ENCODE measurements at places on chromosomes 3 and 15.

DNA sequence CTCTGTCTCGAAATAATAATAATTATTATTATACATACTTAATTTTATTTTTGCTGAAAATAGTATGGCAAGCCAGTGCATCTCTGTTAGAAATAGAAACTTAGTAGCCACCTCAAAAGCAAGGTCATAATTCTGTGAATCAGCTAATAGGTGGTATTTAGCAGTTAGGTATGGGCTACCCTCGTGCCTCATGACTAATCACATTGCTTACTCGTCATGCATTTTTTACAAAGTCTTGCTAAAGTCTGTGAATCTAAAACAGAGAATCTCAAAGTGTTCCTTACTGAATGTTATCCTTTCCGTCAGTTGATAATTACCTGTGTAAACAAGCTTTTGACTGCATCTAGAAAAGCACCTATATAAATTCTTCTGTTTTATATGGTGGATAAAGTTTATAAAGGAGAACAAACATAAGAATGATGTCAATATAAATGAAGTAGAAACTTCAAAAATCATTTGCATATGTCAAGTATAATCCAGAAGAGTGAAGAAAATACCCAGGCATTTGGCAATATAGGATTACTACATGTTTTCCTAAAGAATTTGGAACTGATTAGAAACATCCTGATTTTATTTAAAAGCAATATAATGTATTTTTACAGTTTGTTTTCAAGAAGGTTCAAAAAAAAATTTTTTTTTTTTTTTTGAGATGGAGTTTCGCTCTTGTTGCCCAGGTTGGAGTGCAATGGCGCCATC is 6.2 kb downstream of the PPARG start:
- no peak for DNase-seq

GRCh38 chr3:141863491-141863890 is 13.0 kb upstream of the ATP1B3 start:
- no peak for DNase-seq

DNA sequence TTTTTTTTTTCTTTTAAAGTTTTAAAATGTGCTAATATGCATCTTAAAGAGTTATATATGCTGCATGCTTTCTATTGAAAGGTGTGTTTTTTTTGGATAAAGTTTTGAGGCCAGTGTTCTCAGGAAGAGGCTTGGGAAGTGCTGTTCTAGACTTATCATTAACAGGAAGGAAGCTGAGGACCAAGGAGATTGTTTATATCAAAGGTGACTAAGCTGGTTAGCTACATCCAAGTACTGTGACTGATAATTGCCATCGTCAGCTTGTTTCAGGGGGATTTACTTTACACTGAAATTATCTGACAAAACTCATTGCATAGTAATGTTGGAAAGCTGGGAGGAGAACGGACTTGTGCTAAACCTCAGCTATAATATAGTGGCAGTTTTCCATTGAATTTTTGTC is 36.3 kb upstream of the UTS2B start:
- no peak for DNase-seq

DNA sequence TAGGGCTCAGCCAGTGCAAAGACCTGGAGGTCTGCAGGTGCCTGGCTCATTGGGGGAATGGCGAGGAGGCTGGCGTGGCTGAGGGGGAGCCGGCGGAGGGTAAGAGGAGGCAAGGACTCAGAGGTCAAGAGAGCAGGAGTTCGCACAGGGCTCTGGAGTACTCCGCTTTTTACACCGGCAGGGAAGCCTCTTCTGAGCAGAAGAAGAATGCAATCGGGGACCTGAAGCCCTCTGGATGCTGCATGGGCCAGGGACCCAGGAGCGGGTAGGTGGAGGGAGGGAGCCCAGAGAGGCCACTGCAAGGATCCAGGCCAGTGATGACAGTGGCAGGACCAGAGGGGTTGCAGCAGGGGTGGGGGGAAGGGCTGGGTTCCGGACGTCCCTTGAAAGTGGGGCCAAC is 70.4 kb upstream of the TAMM41 start:
- no peak for DNase-seq

DNA sequence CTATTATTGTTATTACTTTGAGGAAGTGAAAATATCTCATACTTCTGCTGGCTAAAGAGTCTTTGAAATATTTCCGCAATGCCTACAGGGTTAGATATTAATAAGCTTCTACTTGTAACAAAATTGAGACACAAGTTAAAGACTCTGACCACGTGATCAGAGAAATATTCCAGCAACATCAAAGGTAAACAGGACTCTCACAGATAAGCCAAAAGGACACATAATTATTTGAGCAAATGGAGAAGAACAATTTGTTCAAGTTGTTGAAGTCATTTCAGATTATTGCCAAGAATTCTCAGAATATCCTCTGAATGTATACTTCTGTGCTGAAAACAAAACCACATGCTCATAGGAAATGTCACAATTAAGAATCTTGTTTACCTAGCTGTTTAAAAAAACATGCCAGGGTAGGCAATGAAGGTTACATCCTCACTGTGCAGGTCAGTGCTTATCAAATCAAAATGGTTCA is 225.8 kb upstream of the ALCAM start:
- no peak for DNase-seq
